ENCODE measurements at places on chromosomes 7 and 10. TPM values are rescaled to one million over a fixed set of nuclear protein-coding genes. Genes with fewer than 3 reads are reported as not detected.

PI4K2A gene
- 10.8 TPM for total RNA-seq

GRCh38 chr10:131943021-131943814, 38.5 kb downstream of the BNIP3 start:
- no peak for DNase-seq

- no peak for DNase-seq
Observed at GRCh38 chr7:29598137-29598536, 34.5 kb downstream of the PRR15 start.

SFTPA1 gene
- total RNA-seq, result not detected

DNA sequence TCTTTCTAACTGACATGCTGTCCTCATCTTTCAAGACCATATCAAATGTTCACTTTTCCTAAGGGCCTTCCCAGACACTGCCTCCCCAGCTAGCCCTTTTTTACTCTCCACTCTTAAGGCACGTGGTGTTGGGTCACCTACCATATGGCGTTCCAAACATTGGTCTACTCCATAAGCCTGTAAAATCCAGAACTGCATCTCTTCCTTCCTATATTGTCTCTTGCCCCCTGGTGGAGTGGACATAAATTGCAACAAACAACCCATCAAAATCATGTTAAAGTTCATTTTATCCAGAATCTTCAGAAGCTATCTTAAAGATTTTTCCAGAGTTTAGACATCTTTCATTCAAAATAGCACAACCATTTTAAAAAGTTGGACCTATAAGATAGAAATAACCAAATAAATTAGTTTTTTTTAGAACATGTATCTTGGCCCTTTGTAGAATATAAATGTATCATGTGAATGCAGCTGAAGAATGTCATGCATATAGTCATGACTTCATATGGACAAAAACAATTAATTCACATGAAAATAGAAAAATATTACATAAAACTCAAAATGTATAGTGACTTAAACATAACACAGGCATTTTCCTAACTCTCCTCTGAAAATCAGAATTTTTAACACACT, 180.6 kb upstream of the CHRM2 start:
- peak; percentile 60 for DNase-seq

DNA sequence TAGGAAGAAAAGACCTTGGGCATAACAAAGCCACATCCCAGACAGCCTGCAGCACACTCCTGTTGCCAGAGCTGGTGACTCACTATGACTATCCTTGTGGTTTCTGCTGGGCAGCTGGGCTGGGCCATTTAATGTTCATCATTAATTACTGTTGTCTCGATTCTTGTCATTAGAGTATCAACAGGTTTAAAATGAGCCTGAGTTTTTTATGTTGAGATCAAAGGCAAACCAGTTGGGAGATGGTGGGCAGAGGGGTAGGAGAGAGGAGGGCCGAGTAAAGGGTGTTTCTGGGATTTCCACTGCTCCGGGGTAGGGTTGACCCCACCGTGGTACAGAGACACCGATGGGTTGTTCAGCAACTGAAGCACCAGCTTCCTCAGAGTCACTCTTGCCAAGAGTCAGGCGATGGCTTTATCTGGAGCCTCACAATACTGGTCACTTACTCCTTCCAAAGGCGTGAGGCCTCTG, 128.7 kb upstream of the LYZL1 start:
- DNase-seq, result peak; percentile 80

GRCh38 chr10:128005858-128006257, 99.0 kb downstream of the PTPRE start:
- no peak for DNase-seq

PRSS37 gene
- not detected for total RNA-seq

- DNase-seq, result no peak
Observed at GRCh38 chr10:43980313-43980712, 331.6 kb upstream of the ZNF32 start.

HOGA1 gene
- total RNA-seq, result 0.97 TPM

RET gene
- total RNA-seq, result 0.04 TPM

DNA sequence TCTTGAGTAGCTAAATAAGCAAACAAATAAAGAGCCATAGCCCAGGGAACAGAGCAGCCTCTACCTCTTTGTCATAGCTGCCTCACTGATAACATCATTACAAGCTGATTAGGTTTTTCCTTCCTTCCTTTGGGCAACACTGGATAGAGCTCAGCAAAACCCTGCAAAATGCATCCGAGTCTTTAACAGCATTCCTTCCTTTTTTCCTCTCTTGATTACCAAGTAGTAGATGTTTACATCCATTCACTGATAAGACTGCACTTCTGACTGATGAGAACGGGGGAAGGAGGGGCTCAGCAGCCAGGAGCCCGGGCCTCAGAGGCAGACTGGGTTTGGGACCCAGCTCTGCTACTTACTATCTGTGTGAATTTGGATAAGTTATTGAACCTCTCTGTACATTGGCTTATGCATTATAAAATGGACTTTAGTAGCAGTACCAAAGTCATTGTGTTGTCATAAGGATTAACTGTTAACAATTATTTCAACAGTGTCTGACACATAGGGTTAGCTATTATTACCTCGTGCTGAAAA, 214.2 kb downstream of the ANK3 start:
- no peak for DNase-seq

PAPSS2 gene
- 0.17 TPM for total RNA-seq

- DNase-seq, result no peak
Observed at GRCh38 chr10:129104266-129105045, 362.6 kb upstream of the MGMT start.

PNLIPRP2 gene
- not detected for total RNA-seq

Measured in H4 (cell line).